ENCODE measurements at places on chromosomes 7 and 10.

DNA sequence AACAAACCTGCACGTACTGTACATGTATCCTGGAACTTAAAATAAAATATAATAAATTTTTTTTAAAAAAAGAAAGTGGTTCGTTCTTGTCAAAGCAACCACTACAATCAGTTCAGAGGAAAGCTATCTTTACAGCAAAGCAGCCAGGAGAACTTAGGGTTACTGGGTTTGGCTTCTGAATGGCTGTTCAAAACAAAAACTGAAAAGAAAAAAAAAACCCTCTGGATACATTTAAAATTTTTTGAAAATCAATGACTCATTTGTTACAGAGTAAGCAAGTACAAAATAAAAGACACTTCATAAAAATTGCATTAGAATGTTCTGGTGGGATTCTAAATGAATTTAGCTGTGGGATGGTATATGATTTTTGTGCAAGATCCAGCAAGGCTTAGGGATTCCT lies 28.6 kb upstream of the ADD3 start:
- peak overlapping the region; percentile 72 for H3K27ac ChIP-seq
- peaks cover 20% of the 10 kb centered on the region for H3K4me1 ChIP-seq
- no peak overlapping the region for H3K4me3 ChIP-seq
- no peaks in the 10 kb centered on the region for H3K36me3 ChIP-seq

GRCh38 chr10:79266084-79266483 lies 81.2 kb upstream of the PPIF start:
- no peaks in the 10 kb centered on the region for H3K36me3 ChIP-seq
- H3K27ac ChIP-seq: peak overlapping the region; percentile 87
- H3K4me3 ChIP-seq: no peak overlapping the region
- peaks cover 70% of the 10 kb centered on the region for H3K4me1 ChIP-seq

GRCh38 chr7:70953796-70954195 lies 178.1 kb upstream of the GALNT17 start:
- DNase-seq: no peak
- H3K4me3 ChIP-seq: no peak overlapping the region
- H3K27ac ChIP-seq: no peak overlapping the region
- H3K36me3 ChIP-seq: no peaks in the 10 kb centered on the region

- no peak for DNase-seq
- H3K27me3 ChIP-seq: no peaks in the 10 kb centered on the region
- H3K36me3 ChIP-seq: peaks cover 7% of the 10 kb centered on the region
These were observed 9.3 kb downstream of the FXYD4 start for GRCh38 chr10:43380610-43381222.

DNA sequence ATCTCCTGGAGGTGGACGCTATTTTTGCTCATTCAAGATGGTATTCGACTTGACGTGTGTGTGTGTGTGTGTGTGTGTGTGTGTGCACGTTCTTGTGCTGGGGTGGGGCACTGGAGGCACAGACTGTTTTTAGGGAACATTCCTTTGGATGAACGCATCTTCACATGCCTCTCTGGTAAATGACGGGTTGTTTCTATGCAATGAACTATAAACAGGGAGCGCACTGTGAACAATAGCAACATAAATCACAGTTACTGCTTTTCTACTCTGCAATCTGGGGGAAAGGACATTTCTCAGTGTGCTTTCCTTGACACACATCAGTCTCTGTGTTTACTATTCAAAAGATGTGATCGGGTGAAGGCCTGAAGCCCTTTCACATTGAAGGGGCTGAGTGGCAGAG lies 120.1 kb upstream of the PITRM1 start:
- no peaks in the 10 kb centered on the region for H3K4me1 ChIP-seq

DNA sequence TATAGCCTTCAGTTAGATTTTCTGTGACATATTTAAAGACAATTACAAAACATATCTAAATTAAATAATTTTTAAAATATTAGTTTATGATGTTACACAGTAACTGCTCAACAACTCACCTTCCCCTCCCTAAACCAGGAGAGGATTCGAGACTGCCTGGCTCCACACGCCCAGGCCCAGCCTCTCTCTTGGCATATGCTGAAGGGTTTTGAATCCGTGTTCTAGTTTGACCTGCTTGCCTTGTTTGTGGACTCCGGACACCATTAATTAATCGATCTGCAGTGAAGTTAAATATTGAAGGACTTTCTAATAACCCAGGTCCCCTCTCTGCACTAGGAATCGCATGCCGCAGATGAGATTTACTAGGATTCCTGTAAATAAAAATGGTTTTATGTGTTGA lies 106.6 kb downstream of the LARP4B start:
- no peaks in the 10 kb centered on the region for H3K27me3 ChIP-seq
- H3K36me3 ChIP-seq: peaks cover 95% of the 10 kb centered on the region

Data from tibial artery (tissue), 4 donors.